ENCODE measurements at places on chromosomes 5 and 9.

DNA sequence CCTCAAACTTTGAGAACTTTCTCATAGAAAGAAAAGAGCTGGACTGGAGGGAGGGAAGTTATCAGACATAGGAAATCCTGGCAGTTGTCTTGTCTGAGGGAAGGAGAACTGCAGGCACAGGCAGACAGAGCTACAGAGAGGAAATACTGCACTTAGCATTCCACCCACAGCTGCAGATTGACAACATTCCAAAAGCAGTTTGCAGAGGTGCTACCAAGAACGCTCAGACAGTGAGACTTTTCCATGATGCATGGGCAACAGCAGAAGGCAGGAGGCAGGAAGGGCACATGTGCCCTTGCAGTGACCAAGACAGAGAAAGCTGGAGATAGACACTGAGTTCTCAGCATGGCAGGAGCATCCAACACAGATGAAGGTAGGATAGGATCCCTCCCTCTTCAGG is 327.5 kb upstream of the ZNF462 start:
- no peak for DNase-seq

DNA sequence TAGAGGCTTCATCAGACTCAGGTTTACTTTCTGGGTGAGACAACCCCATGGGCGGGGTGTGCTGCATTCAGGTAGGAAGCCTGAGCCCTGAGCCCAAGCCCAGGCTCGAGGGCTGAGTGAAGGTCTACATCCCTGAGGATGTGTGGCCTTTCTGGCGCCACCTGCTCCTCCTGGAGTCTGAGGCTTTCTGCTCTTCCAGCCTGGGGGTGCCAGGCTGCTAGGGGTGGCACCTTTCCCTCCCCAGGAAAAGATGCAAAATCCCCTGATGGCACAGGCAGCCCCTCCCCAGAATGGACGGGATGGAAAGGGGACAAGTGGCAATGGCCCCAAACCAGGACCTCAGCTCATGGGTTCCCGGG is 44.4 kb upstream of the PRRC2B start:
- DNase-seq, result no peak

DNA sequence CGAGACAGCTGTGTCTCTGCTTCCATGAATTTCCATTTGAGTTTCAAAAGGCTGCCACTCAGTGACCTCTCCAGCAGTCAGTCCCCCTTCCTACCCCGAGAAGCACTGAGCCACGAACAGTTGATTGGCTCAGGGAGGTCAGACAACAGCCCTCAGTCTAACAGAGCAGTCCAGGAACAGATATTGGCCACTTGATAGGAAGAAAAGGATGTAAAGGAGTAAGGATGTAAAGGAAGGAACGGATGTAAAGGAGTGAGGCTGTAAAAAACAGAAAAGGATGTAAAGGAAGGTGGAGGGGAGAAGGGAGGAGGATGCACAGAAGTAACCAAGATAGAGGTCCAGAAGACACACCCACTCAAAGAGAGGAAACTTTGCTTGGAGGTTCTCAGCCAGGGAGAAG is 3.2 kb upstream of the NR4A3 start:
- peak; percentile 9 for DNase-seq

DNA sequence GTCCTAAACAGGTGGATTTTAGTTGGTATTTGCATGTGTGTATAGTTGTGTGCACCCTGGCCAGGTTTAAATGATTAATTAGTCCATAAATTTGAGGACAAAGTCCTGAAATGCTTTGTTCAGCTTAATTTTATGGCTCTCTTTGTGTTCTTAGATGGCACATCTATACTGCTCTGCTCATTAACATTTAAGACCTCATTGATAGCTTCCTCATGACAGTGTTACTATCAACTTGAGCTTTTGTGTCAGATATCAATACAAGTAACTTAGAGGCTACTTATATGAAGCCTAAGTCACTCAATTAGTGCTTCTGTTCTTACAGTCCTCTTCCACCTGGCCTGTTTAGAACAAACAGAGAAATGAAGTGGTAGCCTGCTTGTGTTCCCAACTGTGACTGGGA is 240.9 kb downstream of the TRPM3 start:
- DNase-seq, result no peak

DNA sequence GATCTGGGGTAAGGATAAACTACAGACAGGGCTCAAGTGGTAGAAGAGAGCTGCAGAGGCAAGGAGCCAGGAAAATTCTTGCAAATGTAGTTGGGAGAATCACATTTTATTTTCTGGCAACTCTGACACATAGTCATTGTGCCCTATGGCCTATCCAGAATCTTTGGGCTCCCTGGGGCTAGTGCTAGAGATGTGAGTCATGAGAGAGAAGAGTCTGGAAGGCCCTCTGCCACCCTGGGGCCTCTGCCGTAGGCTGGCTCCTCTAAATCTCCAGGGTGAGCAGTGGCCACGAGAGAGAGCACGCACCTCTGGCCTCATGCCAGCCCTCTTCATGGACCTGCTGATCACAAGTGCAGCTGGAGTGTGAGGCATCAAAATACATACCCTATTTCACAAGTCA is 74.3 kb upstream of the SSBP2 start:
- DNase-seq, result peak; percentile 56

- no peak for DNase-seq
Observed at GRCh38 chr5:147617191-147617606, 107.3 kb upstream of the DPYSL3 start.

GRCh38 chr5:959581-960531 is 48.7 kb upstream of the NKD2 start:
- DNase-seq, result no peak

DNA sequence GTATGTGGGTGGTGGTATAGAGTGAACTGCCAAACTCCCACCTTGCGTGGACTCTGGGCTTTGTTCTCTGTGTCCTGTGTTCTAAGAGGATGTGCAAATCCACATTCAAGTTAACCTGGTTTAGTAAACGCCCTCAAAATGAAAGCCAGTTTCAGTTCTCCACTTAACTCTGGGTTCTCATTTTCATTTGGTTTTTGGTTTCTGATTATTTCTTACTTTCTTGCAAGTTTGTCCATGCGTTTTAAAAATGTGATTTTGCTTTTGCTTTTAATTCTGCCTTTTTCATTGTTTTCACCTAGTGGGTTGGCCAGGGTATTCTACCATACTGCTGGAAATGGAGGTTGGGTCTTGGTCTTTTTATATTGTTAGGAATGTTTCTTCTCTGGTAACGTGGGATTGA is 38.2 kb downstream of the GALNT10 start:
- DNase-seq, result no peak

- no peak for DNase-seq
Observed at GRCh38 chr5:90962481-90962880, 403.9 kb downstream of the ADGRV1 start.

DNA sequence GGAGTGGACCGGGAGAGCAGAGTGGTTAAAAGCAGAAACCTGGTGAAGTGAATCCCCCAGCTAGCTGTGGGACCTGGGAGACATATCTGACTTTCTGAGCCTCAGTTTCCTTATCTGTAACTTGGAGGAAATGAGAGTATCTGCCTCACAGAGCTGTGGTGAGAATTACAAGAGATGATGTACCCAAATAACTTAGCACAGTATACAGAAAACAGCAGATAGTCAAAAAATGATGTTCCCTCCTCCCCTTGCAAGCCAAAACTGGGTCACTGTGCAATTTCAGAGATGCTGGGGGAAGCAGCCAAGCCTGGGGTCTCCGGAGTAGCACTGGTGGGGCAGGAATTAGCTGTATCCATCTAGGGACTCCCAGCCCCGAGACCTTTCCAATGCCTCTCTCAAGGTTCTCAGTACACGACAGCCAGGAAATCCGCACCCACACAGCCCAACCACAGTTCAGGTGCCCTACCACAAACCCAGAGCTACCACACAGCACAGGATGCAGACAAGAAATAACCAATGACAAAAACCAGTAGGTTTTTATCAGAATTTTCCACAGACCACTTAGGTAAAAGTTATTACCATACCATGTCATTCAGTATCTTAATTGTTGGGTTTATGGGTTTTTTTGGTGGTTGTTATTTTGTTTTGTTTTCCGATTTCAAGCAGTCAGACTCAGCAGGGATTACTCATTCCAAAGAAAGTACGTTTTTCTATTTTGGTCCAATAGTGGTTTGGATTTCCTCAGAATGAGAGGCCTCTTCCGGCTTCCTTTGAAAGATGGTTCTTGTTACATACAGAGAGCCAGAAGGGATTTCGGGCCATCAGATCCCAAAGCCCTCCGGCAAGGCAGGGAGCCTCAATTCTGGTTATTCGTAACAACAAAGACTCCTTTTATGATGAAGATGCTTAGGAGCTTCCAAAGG is 4.9 kb upstream of the HRH2 start:
- no peak for DNase-seq

DNA sequence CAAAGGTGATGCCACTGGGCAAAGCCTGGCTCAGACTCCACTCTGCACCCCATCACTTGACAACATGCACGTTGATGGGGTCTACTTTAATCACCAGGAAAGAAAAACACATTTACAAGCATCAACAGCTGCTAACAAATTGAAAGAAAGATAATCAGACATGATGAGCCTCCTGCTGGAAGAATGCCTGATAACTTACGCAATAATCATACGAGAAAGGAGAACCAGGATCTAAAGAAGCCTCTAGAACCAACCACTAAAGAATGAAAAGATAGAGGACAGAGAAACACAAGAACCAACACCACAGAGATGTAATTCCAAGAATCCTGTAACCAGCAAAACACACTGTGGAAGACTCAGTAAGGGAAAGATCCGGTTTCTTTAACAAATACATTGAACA is 120.3 kb upstream of the ICE1 start:
- no peak for DNase-seq

DNA sequence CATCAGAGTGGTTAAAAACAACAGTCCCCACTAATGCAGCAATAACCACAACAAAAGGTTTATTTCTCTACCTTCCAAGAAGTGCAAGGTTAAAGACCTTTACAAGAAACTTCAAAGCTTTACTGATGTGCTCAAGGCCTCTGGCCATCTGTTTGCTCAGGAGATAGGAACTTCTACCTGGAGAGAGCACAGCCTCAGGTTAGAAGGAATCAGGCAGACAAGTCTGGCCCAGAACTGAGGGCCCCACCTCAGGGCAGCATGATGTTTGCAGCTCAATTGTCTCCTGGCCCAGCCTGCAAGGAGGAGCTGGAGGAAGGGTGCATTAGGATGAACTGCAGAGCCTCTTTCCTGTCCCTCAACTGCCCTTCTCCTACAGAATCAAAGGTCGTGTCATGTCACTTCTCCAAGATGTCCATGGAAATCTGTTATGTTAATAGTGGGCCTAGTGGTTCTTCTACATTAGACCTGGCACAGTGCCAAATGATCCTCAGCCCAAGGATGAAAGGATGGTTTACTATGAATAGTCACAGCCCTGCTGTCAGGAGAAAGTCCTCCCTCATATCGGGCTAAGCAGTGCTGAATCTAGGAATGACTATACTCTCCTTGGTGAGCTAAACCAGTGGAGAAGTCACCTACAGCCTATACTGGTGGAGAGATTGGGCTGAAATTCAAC is 98.9 kb upstream of the NTRK2 start:
- peak; percentile 4 for DNase-seq

- DNase-seq, result no peak
Observed at GRCh38 chr9:34131571-34131970, 5.1 kb upstream of the DCAF12 start.

DNA sequence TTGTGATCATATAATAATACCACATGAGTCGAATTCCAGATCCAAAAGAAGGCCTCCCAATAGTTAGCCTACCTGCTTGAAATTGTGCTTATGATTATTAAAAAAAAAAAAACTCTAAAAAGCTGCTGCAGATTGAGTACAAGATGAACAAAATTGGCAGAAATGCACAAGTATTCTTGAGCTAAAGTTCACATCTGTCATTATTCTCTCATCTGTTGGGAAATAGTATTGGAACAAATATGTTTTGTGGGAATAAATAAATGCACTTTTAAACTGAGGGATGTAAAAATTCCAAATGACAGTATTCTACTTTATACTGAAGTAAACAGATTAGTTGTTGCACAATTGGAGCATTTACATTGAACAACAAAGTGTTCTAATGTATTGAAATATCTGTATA is 15.7 kb downstream of the DAB2 start:
- DNase-seq, result no peak

GRCh38 chr9:129889122-129889940 is 54.1 kb downstream of the USP20 start:
- no peak for DNase-seq

- no peak for DNase-seq
Observed at GRCh38 chr5:62305358-62305714, 670 bp upstream of the KIF2A start.

GRCh38 chr5:168613996-168614395 is 34.8 kb upstream of the PANK3 start:
- no peak for DNase-seq

GRCh38 chr9:78021697-78022096 is 9.9 kb downstream of the GNAQ start:
- DNase-seq, result peak; percentile 90

DNA sequence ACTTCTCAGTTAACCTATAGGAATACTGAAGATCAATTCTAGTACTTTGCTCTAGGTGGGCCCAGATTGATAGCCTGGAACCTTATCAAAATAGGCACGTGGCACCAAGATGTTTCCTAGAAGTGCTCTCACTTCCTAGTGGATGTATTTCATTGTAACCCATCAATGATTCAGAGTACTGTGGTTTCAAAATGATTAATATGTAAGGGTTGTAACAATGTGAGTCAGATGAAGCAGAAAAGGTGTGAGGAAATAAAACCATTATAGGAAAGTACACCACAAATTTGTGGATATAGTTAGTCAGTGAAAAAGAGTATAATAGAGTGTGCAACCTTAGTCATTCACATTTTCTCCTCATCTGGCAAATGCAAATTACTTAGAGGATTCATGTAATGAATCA is 177.3 kb upstream of the FST start:
- no peak for DNase-seq

DNA sequence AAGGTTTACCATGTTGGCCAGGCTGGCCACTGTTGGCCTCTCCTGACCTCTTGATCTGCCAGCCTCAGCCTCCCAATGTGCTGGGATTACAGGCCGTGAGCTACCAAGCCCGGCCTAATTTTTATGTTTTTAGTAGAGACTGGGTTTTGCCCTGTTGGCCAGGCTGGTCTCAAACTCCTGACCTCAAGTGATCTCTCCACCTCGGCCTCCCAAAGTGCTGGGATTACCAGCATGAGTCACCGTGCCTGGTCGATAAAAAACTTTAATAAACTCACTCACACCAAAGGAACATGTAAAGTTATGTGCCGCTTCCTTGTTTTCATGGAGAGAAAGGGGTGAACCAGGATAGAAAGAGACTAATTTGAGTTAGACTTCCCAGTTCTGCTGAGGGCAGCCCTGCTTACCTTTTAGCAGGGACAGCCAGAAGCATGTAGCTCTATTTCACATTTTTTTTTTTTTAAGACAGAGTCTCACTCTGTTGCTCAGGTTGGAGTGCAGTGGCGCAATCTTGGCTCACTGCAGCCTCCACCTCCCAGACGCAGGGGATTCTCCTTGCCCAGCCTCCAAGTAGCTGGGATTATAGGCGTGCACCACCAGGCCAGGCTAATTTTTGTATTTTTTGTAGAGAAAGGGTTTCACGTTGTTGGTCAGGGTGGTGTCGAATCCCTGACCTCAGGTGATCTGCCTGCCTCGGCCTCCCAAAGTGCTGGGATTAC is 11.4 kb upstream of the HAUS6 start:
- DNase-seq, result no peak

DNA sequence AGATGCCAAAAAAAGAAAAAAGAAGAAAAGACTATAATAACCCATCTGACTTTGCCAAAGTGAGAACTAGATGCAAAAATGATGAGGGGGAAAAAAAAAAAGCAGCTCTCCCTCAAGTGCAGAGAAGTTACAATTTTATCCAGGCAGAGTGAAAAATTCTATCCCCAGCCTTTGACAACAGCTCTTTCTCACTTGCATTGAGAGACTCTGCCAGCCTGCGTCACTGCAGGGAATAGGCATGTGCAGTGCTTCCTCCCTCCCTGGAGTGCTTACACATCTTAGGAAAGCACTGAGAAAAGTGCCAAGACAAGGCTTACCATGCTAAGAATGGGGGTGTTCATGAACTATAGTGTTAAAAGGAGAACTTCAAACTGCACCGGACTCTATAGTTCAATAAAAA is 418.6 kb upstream of the TYRP1 start:
- no peak for DNase-seq

All from hematopoietic multipotent progenitor cell treated with erythropoietin and hydrocortisone succinate and interleukin-3 and kit ligand, for 6 days (in vitro differentiated cells).